ACHN (cell line): ENCODE measurements at places on chromosomes 12 and 14.

DNA sequence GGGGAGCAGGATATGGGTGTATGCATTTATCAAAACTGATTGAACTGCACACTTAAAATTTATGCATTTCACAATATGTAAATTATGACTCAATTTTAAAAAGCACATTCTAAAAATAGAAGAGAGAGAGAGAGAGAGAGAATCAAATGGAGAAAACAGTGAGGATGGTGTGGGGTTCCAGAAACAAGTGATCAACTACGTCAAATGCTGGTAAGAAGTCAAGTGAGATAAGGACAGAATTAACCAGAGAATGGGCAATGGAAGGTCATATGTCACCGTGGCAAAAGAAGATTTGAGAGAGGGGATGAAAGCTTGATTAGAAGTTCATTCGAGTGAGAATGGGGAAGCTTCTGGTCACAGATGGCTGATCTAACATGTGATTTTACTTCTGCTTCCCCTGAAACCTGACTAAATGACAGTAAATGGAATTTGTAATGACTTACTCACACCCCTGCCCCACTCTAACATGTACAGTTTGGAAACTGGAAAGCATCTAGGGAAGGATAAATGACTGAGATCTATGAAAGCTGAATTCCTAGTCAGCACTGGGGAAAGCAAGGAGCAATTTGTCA lies 276.5 kb upstream of the AMIGO2 start:
- no peak for DNase-seq

DNA sequence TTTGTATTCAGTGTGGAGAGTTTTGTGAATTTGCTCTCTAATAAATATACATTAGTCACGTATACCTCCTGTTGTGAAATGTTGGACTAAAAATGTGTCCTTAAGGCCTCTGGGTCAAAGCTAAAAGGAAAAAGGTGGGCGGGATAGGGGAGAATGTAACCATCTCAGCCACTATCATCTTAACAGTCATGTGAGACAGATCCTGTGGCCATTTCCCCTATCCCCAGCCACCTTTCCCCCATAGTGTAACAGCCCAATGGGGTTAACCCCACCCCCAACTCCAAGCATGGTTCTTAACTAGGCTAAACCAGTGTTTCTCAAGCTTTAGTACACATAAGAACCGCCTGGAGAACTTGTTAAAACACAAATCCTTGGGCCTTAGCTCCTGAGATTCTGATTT lies 6.5 kb upstream of the ITPR2 start:
- no peak for DNase-seq

DNA sequence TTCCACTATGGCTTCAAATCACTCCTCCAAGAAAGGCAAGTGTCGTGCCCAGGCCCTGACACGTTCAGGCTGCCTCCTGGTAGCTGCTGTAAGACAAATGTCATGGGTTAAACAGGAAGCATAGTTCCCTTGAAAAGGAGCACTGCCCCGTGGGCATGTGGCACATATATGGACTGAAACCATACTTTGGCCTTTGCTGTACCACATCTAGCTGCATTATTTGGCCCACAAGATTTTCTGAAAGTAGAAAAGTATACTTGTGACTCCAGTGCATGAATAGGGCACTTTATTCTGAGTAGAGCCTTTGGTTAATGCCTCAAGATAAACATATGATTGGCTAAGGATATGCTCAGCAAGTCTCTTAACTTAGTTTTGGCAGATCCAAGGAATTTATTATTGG lies 218.7 kb upstream of the EGLN3 start:
- DNase-seq = no peak

DNA sequence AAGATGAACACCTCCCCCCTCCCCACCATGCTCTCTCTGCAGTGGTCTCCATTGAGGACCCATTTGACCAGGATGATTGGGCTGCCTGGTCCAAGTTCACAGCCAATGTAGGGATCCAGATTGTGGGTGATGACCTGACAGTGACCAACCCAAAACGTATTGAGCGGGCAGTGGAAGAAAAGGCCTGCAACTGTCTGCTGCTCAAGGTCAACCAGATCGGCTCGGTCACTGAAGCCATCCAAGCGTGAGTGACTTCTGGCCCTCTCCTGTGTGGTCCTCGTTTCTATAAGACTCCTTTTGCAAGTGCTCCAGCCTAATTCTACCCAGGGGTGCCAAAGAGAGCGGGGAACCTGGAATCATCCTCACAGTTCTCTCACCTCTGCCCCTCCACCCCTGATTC lies 6.2 kb upstream of the ATN1 start:
- DNase-seq = no peak

DNA sequence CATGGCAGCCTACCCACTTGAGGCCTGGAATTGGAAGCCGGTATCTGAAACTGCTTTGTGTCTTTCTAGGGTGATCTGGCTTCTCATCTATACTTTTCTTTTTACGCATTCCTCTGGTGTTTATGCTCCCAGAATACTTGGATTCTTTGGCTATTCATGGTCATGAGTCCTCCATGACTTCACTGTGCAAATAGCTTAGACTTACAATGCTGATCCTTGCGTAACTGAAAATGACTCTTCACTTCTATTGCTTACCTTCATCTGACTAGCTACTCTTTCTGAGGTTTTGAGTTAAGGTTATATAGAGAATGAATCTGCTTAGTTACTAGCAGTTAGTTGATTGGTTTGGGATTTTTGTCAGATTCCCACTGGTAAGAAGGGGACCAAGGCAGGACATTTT lies 121.7 kb upstream of the NOVA1 start:
- DNase-seq = no peak

GRCh38 chr12:22163594-22163993 lies 117.6 kb downstream of the CMAS start:
- DNase-seq = no peak

DNA sequence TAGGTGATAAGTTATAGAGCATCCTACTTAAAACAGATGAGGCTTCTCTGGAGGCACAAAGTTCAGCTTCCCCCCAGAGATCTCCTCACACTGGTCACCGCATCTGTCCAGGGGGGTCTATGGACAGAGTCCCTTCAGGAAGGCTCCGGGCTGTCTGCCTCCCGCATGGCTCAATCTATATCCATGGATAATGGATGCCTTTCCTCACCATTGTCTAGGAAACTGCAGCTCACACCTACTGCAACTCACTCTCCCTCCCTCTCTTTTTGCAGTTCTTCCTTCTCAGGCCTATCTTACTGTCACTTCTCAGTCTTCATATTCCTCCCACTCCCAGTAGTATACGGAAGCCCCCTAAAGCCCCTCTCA lies 100.6 kb upstream of the BCL2L14 start:
- no peak for DNase-seq

DNA sequence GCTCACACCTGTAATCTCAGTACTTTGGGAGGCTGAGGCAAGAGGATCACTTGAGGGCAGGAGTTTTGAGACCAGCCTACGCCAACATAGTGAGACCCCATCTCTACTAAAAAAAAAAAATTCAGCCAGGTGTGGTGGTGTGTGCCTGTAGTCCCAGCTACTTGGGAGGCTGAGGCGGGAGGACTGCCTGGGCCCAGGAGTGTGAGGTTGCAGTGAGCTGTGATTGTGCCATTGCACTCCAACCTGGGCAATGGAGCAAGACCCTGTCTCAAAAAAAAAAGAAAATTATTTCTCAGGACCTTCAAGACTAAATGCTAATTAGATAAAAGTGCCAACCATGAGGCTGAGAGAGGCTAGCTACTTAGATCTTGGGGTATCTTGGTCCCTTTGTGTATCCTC lies 23.5 kb downstream of the OTUB2 start:
- DNase-seq = no peak

DNA sequence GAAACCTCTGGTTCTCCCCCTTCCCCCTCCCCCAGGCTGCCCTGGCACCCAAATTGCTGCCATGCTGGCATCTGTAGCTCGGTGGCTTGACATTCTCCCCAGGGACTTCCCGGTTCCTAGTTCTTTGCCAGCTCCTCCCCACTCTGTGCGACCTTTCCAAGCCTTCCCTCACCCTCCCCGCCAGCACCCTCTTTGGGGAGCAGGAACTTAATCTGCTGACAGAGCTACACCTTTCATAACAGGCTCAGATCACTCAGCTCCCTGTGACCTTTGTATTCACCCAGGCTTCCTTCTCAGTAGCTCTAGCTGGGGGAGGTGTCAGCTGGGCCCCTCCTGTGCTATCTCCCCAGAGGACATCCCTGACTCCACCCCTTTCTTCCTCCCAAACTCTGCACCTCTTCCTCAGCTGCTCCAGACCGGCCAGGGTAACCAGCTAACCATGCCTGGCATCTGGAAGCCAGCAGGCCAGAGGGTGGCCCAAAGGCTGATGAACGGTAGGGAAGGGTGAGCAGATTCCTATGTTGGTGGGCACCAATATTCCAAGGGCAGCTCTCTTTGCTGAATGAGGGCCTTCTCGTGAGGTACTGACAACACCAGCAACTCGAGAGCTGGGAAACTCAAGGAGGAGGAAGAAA lies 1.8 kb upstream of the COX14 start:
- no peak for DNase-seq

DNA sequence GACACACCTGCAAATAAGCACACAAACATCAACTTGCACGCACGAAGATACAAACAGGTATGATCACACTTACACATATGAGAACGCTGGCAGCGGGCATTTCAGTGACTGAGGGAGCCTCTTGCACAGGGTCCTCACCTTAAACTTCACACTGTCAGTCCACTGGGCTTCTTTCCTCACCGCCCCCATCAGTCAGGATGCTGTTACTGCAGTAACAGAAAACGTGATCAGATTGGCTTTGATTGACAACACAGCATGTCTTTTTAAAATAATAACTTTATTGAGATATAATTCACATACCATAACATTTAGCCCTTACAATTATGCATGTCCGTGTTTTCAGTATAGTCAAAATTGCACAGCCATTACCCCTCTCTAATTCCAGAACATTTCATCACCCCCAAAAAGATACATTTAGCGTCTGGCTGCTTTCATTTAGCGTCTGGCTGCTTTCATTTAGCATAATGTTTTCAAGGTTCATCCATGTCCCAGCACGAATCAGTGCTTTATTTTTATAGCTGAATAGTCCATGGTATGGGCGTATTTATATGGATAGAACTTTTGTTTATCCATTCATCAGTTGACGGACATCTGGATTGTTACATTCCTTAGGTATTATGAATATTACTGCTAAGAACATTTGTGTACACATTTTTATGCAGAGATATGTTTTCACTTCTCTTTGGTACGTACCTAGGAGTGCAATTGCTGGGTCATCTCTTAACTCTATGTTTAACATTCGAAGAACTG lies 8.4 kb downstream of the CCDC197 start:
- DNase-seq = peak; percentile 15

DNA sequence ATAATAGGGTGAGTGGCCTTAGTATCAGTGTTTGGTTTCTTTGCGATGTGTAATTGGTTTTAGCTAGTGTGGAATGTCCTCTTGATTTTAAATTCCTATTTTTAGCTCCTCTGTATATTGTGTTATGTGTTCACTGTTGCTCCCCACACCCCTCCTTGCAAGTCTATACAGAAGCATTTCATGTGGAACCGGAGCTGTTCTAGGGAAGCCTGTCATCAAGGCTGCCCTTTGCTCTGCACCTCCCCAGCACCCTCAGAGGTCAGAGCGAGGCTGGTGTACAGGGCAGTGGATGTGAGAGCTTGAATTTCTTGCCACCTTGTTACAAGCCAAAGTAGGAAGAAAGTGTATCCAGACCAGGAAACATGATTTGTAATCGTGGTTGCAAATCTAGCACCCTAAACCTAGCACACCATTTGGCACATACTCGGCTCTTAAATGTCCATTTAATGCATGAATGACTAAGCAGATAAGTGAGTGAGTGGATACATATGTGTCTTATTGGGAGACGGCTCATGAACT lies 376.8 kb downstream of the RGS6 start:
- DNase-seq = no peak

DNA sequence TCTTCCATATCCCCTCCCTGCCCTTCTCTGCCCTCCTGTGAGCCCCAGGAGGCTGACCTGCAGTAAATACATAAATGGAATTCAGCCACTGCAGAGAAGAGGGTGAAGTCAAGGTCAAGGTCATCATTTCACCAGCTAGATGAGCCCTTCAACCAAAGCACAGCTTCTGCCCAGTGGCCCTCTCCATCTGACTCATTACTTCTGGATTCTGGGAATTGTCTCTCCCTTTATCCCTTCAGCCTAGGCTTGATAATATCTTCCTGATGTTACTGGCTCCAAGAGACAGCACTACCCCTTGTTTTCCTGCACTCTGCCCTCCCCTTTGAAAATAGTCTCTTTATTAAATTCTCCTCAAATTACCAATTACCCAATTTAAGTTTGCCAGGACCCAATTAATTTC lies 64.5 kb downstream of the TTC9 start:
- DNase-seq = no peak

- peak; percentile 65 for DNase-seq
Measured at GRCh38 chr14:70707138-70708038, 65.7 kb downstream of the TTC9 start.

GRCh38 chr12:74985293-74985985 lies 224.2 kb downstream of the KCNC2 start:
- DNase-seq = no peak

GRCh38 chr14:39090548-39091111 lies 12.4 kb downstream of the SEC23A start:
- no peak for DNase-seq

DNA sequence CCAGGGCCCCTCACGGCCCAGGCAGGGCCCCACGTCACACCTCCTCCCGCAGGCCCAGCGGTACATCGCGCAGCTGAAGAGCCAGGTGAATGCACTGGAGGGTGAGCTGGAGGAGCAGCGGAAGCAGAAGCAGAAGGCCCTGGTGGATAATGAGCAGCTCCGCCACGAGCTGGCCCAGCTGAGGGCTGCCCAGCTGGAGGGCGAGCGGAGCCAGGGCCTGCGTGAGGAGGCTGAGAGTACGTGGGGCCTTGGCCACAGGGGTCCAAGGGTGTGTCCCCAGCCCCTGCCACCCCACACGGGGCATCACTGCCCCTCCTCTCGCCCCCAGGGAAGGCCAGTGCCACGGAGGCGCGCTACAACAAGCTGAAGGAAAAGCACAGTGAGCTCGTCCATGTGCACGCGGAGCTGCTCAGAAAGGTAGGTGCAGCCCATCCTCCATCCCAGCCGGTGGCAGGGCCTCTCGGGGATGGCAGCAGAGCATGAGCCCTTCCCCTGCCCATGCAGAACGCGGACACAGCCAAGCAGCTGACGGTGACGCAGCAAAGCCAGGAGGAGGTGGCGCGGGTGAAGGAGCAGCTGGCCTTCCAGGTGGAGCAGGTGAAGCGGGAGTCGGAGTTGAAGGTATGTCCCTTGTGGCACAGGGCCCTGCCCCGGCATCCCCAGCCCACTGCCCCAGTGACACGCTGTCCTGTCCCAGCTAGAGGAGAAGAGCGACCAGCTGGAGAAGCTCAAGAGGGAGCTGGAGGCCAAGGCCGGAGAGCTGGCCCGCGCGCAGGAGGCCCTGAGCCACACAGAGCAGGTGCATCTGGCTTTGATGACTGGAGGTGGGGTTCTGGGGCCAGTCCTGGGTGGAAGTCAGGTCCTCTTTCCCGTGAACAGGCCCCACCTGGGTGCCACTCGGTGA lies 20.9 kb downstream of the HIP1R start:
- no peak for DNase-seq

DNA sequence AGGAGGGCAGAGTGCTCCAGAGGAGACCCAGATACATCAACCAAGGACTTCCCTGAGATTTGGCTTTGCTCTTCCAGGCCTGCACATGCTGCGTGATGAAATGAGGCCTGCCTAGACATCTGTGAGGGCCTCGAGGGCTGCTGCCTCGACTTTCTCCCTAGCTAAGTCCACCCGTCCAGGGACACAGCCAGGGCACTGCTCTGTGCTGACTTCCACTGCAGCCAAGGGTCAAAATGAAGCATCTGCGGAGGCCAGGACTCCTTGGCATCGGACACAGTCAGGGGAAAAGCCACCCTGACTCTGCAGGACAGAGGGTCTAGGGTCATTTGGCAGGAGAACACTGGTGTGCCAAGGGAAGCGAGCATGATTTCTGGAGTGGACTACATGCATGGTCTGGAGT lies 10.7 kb downstream of the SLC25A47 start:
- DNase-seq = no peak

GRCh38 chr14:69698572-69698971 lies 68.4 kb upstream of the SRSF5 start:
- DNase-seq = no peak
